ENCODE measurements at places on chromosomes 1 and 21.

DNA sequence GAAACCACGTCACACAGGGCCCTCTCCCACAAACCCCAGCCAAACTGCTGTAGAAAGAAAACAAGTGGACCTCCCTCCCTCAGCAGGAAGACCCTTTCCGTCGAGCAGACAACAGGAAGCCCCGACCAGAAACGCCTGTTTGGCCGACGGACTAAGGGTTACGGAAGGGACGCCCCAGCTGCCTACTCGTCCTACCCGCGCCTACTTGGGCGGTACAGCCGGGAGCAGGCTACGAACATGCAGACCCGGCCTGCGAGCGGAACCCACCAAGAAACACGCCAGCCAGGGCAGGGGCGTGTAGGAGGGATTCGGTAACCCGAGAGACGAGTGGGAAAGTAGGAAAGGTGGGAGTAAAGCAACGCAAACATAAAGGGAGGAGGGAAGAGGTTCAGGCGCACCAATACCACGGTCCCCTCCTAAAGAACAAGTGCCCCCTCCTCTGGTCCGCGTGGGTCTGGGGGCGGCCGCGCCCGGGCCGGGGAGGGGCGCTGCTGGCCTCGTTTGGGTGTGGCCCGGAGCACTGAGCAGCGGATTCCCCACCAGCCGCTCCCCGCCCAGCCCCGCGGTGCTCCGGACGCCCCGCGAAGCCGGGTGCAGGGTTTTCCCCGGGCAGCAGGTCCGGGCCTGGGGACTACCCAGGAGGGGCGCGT, 450 bp downstream of the S100A10 start:
- DNase-seq, result no peak

DNA sequence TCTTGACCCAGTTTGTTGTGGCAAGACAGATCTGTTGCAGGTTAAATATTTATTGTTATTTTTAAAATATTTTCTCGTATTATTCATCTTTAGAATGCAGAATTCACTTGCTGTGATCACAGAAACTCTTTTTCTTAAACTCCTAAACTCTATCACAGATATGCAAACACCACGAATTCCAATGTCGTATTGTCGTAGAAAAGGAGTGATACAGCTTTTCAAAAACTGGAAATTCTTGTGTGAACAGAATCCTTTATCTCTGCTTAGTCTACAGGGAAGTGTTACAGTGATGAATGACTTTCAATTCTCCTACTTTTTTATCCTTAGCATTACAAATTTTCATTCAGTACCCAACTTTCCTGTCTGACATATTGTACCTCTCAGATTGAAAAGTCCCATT, 1329.5 kb upstream of the B3GALT2 start:
- no peak for DNase-seq

GRCh38 chr1:77925518-77925917, 37.1 kb downstream of the NEXN start:
- DNase-seq, result no peak

GRCh38 chr1:51916587-51917405, 38.3 kb upstream of the NRDC start:
- DNase-seq, result no peak

- DNase-seq, result no peak
Measured at GRCh38 chr1:19272064-19272463, 16.5 kb downstream of the AKR7A3 start.

- no peak for DNase-seq
Measured at GRCh38 chr1:241646201-241646600, 5.9 kb upstream of the WDR64 start.

DNA sequence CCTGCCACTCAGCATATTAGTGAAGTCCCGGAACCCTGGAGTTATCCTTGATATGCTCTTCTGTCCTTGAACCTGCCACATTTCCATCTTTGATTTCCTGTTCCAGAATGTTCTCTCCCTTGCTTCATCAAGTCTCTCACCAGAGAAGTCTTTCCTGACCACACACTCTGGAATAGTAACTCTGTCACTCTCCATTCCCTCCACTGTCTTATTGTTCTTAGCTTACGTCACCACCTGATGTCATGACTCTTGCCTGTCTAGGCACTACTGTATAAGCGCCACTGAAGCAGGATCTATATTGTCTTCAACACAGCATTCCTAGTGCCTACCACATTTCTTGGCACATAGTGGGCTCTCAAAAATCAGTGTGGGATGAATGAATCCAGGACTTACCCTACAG, 65.4 kb upstream of the SMYD2 start:
- no peak for DNase-seq

- DNase-seq, result no peak
Measured at GRCh38 chr1:78526496-78526895, 35.7 kb downstream of the PTGFR start.

DNA sequence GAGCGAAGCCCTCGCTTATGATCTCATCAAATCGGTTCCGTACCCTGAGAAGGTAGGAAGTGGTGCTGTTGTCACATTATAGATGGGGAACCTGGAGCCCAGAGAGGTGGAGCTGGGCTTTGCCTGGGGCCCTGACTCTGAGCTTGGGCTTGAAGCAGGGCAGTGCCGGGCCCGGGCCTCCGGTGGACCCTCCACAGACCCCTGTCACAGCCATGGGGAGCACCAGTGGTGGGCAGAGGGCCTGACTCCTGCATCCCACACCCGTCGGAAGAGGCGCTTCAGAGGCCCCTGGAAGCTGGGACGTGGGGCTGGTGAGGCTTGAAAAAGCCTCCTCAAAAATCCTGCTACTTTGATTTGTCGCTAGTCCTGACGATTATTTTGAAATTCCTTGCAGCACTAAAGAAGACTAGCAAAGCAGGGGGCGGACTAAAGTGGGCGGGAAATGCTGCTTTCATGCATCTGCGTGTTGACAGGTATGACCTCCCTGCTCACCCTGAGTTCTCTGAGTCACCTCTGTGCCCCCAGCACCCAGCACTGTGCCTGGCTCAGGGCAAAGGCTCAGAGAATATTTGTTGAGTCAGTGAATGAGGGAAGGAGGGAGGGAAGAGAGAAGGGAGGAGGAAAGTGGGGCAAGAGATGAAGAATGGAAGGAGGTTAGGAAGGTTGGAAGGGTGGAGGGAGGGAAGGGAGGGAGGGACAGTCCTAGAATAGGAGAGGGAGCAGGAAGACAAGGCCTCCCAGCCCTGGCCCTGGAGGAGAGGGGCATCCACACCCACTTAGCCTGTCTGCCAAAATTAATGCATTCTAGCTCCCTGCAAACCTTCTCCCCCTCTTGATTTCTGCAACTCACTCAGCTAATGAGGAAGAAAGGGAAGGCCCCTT, 262.8 kb upstream of the VAMP3 start:
- no peak for DNase-seq

- no peak for DNase-seq
Measured at GRCh38 chr1:59295618-59296017, 1.3 kb upstream of the FGGY start.

DNA sequence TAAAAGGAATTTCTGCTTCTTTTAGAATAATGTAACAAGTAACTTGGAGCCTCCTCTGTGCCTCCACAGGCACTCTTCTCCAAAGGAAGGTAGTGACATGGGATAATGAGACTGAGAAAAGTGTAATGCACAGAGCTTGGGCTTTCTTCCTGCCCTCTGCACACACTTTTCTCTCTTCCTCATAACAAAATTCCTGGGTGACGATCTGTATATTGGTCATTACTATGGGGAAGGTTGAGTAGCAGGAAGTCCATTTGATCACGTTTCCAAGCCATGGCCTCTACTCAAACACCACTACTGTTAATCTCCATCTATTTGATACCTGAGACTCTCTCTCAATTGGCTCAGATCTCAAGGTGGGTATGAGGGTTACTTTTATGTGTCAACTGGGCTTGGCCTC, 113.9 kb downstream of the GRIK1 start:
- DNase-seq, result no peak

DNA sequence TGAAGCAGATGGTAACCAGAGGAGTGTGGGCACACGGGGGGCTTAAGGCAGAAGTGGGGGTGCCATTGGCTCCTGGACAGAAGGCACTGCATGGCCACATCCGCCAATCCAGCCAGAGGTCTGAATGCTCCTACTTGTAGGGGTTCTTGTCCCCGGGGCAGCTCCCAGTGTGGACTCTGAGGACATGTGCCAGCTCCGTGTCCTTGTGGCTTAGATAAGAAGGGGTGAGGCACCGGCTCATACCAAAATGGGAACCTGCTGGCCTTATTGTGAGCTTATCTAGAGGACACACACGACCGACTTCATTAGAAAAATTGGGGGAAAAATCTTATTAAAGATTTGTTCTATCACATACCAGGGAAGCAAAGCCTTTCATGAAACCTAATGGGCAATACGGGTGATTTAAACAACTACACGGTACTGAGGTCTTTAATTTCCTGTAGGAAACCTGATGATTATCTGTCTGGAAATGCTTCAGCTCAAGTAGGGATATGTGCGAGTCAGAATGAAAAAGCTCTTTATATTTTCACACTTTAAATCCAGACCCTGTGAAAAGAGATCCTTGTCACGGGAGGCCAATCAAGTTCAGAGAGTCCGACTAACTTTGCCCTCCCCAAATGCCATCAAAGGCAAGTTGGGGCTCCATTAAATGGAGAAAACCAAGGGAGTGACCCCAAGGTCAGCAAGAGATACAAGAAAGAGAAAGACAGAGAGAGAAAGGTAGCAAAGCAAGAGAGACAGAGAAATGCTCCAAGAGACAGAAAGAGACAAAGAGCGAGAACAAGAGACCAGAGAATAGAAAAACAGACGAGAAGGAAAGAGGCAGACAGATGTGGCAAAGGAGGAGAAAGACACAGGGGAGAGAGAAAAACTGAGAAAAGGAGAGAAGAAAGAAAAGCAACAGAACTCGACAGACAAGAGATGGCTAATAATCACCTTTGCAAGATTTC, 14.1 kb upstream of the KCNN3 start:
- DNase-seq, result no peak

DNA sequence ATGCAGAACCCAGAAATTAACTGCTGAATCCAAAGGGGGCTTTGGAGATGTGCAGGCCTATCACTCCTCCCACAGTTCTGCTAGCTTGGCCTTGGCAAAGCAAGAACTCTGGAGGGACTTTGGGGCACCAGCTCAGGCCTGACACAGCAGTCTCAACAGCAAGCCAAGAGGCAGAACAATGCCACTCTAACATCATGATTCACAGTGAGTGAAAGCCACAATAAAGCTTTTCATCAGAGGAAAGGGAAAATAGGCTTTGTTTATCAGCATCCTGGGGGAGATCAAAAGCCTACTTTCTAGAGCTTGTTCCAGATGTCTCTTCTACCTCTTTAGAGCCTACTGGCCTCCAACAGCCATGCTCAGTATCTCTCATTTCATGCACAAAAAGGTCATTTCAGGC, 283.4 kb downstream of the KCNH1 start:
- DNase-seq, result no peak

DNA sequence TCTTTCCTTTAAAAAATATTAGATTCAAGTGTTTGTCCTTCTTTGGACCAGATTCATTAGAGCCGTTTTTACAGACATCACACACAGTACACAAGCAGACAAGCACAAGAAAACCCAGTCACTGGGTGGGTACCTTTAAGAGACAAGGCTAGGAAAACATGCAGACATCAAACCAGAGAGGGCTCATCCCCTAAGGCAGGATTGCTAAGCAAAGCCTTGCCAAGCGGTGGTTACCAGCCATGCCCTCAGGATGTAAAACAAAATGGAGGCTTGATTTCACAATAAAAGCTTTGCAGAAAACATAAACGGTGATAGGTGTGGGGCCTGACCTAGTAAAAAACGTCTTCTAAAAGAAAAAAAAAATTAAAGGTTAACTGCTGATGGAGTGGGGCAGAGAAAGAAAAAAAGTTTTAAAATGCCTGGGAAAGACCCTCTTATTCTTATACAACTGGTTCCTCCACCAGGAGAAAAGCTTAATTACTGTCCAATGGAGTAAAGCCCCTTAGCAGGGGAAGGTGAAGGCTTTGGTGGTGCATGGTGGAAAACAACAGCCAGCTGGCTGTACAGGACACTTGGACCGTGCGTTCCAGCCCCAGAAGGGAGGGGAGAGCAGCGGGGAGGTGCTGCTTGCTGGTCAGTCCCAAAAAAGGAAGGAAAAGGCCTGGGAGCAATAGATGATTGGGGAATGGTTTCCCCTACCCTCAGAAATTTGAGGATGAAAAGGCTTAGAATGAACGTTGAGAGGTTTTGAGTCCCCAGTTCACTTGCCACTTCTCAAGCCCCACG, 30.4 kb upstream of the FMO1 start:
- no peak for DNase-seq

DNA sequence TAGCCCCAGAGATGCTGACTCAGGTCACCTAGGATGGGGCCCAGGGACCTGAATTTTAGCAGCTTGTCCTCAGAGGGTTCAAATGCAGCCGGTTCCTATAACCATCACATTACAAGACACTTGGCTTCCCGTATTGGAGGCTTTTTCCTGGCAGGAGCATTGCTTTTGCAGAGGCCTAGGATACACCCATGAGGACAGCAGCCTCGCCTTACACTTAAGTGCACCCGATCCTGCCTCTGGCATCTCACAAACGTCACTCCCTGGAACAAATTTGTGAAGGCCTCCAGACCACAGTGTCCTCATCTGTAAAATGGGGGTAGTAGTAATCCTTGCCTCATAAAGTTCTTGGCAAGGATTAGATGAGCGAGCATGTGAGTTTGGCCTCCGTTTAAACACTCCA, 130.0 kb downstream of the KAZN start:
- no peak for DNase-seq

GRCh38 chr1:94349853-94350252, 68.3 kb upstream of the ABCD3 start:
- no peak for DNase-seq

GRCh38 chr1:226682871-226683814, 55.9 kb downstream of the ITPKB start:
- DNase-seq, result no peak

DNA sequence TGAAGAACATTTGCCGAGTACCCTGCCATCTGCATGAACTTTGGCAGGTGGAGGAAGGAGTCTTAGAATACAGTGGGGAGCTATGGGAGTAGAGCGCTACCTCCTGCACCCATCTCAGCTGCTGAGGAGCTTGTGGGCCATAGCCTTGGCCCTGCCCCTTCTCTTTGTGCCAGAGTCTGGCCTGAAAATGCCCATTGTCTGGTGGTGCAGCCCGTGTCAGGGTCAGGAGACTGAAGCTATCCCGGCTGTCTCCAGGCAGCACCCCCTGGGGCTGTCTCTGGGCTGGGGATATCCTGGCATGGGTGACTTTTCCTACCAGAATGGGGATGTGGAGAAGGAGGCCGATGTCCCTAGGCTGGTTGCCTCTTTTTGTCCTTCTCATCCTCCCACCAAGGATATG, 7.3 kb downstream of the IPO13 start:
- no peak for DNase-seq

- no peak for DNase-seq
Measured at GRCh38 chr1:34412598-34413370, 236.1 kb downstream of the C1orf94 start.

- DNase-seq, result no peak
Measured at GRCh38 chr1:20660847-20661206, 342 bp downstream of the DDOST start.

- no peak for DNase-seq
Measured at GRCh38 chr1:243507672-243508302, 251.9 kb downstream of the SDCCAG8 start.

Data from activated CD4-positive, CD25-positive, alpha-beta regulatory T cell (primary cell).